ENCODE measurements at places on chromosomes 6 and 20.
A peak's percentile ranks its signal among the peaks of the same experiment; 100 is the strongest.

DNA sequence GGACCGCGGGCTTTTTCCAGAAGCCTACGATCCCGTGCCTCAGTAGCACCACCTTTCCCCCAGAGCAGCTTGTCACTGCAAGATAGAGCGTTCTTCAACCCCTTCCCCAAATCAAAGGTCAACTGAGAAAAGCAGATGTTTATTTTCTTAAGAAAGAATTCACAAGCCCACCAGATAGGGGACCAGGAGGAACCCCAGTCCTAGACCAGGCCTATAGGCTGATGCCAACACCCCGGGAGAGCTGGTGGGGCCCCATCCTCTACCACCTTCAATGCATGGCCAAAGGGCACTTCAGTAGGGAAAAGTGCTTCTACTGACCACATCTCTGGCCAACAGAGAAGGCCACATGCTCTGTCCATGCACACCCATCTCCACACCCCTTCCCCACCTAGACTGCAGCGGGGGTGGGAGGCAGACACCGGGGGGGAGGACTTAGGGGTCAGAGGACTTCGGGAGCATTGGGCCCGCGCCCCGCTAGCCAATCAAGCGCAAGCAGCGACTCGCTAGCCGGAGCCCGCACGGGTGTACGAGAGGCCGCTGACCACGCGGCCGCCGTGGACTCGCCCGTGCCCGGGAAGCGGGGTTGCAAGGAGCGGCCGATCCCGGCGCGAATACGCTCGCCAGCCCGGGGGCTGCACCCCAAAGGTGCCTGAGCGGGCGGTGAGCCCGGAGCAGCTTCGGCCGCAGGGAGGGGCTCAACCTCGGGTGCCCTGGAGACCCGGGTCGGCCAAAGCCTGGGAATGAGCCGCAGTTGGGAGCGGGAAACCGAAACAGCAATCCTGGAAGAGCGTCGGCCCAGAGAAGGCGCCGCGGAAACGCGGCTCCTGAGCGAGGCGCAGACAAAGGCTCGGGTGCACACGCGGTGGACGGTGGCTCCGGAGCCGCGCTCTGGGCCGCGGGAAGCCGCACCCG, 2.8 kb downstream of the PDE10A start:
- no peak for DNase-seq

DNA sequence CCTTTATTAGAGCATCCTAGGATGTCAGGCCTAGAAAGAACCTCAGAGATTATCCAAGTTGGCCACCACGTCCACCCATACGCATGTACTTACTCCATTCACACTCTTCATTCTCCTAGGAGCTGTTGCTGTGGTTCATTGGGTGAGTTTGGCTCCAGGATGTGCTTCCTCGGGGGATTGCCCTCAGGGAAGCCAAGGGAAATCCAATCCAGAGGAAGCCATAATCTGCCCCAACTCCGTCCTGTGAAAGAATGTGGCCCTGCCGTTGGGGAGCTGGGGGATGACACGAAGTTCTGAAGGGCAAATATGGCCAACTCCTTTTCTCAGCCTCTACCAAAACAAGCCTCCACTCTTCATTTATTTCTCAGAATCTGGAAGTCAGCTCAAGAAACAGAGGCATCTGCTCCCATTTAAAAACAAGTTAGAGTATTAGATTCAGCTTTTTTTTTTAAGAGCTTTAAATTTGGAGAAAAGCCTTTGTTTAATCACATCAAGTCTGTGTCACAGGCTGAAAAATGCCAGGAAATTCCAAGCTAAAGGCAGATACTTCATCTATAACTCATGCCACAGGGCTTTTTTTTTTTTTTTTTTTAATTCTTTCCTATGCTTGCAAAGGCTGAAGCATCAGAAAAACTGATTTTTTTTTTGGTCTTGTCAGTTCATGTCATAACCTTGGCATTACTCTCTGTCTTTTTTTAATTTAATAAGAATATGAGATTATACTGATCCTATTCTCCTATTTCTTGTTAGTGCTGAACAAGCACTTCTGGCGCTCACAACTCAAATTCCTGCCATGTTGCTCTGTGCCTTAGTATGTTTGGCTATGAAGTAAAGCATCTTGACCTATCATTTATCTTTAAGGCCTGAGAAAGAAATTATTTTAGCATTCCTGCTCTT, 480.9 kb upstream of the MARCKS start:
- no peak for DNase-seq

DNA sequence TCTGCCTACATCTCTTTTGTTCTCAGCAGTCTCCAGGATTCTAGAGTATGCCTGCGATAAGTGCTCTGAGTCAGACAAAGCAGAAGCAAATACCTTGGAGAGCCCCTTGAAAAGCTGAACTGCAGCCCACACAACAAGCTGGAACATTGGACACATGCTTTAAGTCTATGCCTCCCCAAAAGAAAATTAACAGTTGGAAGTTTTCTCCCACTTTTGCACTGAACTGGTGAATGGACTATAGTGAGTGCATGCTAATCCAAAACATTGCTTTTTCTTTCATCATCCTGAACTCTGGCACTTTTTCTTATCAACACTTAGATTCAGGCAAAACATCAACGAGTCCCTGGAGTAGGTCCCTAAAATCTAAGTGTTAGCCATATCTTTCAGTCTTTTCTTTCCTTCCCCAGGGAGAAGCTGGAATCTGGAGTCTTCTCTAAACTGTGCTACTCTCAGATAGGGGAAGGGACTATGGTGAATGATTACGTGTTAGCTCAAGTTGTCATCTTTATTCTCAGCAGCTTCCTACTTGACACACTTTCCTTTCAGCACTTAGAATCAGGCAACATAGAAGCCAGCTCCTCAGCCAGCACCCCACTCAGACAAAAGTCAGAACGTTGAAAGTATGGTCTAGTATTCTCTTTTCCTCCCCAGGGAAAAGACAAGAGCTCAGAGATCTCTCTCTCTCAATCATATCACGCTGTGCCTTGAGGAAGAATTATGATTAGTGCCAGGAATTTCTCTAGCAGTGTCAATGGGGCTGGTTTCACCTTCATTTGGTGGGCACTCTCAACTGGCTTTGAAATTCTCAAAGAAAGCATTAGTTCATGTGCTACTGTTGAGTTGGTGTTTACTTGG, 811.0 kb upstream of the GJE1 start:
- DNase-seq = no peak

GRCh38 chr6:36025932-36026327, 1.5 kb upstream of the SLC26A8 start:
- no peak for DNase-seq

GRCh38 chr20:36573798-36574365, 485 bp downstream of the TGIF2 start:
- peak; percentile 26 for DNase-seq

DNA sequence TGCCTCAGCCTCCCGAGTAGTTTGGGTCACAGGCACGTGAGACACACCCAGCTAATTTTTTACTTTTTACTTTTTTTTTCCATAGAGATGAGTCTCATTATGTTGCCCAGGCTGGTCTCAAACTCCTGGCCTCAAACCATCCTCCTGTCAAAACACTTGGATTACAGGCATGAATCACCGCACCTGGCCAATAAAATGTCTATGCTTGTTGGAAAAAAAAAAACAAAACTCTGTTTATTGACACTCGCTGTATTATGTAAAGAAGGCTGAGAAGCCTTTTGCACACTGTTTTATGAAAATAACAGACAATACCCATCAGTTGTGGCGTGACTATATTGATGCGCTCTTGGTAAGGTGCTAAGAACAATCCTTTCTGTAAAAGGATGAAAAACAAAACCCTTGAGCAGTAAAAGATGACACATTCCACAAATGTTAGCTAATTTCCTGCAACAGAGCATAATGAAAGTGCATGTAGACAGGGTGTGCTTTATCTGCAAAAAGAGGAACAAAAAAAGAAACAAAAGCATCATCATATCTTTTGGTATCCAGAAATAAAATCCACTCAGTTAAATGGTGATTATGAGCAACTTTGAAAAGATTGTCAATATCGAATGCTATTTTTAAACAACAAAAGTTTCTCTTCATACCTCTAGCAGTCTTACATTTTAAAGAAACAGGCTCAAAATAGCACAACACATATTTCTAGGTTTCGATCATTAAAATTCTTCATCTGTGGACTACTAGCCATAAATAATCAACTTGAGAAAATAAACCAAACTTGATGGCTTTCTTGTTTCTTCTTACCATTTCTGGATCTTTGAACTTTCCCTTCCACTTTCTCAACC, 108.3 kb upstream of the PHACTR1 start:
- DNase-seq = no peak

DNA sequence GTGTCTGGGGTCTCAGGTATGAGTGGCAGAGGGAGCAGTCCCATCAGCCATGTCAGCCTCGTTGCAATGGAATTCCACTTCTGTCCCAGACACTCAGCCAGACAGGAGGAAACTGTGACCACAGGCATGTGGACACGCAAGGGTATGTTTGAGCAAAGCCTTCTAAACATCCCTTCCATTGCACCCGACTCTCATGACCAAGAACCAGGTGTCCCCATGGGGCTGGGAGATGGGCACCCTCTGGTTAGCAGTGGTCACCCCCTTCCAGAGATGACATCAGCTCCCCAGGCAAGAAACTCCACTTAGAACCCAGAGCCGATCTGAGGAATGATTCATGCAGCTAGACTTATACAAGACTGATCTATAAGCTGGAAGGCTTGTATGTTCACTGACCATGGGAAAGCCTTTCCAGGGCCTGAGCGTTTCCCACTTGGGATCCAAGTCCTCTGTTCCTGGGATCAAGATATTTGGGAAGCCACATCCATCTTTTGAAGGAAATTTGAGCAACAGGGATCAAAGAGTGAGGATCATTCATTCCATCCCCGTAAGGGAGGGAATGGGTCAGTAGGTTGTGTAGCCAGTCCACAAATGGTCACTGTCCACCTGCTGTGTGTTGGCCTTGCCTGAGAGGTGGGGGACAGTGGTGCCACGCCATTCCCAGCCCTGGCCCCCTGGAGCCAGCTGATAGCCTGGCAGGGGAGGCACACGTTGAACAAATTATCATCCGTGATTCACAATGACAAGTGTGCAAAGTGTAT, 3.9 kb upstream of the MRGBP start:
- no peak for DNase-seq

DNA sequence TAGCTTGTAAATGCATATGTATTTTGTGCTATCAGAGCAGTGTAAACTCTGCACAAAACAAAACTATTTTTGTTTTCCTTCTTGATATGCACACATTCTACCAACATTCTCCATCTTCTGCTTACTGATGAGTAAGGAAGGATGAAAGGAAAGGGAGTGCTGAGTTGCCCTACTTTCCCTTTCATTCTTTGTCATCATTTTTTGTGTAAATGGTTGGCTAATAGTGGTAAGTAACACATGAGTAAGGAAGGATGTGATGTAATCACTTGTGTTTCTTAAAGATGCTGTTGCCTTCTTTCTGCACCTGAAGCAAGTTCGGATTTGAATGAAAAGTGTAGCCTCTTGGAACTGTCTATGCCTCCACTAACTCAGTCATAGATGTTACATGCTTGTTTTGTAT, 4.6 kb upstream of the REV3L start:
- no peak for DNase-seq

- DNase-seq = no peak
These were observed 120.5 kb upstream of the ENPP5 start for GRCh38 chr6:46291275-46291633.

DNA sequence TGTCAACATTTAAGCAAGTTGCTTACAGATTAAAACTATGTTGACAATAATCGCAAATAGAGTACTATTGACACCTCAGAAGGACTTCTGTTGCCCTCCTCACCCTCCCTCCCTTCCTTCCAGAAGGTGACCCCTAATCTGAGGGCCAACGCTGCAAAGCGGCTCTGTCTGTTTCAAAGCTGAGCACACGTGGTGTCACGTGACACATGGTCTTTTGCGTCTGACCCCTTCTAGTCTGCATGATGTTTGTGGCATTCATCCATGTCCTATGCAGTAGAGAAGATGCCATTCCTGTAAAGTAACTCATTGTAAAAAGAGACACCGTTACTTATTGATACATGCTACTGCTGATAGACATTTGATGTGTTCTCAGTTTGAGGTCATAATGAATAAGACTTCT, 182.3 kb downstream of the THBS2 start:
- no peak for DNase-seq

- no peak for DNase-seq
These were observed 37.2 kb downstream of the MGME1 start for GRCh38 chr20:18005990-18006364.

- no peak for DNase-seq
These were observed 88.9 kb downstream of the SOBP start for GRCh38 chr6:107578642-107579341.

DNA sequence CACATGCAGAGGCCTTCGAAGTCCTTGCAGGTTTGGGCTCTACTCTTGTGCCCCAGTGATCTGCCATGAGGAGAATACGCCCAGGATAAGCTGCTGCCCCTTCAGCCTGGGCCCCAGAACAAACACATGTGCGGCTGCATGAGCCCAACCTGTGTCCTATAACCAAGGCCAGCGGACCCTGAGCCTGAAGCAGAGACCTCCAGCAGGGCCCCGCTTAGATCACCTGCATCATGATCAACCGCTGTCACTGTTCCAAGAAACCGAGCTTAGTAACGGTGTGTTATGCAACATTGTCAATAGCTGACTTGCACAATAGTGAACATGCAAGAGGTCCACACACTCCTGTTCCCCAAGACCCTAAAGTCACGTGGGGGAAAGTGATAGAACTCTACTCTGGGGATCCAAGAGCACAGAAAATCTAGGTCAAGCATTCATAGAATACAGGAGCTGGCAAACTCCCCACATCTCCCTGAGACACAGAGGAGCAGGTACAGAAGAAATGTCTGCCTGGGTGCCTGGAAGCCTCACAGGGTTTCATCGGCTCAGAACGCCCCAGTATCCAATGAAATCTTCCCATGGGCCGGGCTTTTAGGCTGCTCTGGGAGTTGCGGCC, 136.2 kb downstream of the BMP7 start:
- DNase-seq = no peak

GRCh38 chr20:62433658-62434497, 6.5 kb upstream of the RBBP8NL start:
- no peak for DNase-seq

DNA sequence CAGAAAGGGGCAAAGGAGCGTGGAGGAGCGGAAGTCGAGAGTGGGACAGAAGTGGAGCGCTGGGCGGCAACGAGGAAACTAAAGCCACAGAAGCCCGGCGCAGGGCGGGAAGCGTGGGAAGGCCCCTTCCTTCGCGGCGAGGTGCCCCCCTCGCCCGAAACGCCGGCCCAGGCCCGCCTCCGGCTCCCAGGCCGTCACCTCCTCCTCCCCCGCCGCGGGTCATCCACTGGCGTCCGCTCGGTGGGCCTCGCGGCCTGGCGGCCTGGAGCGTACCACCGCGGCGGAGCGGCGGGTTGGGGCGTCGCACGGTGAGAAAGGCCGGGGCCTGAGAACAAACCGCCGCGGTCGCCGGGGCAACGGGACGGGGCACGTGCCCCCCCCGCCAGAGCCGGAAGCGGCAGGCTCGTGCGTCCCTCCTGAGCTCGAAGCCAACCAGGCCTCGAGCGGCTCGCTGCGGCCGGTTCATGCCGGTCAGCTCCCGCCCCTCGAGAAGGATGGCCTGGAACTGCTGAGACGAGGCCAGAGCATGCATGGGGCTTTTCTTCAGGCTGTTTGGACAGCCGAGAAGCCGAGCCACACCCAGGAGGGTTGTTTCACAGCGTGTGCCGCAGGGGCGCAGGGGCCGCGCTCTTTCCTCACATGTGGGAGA, at the start of gene TCP11:
TCP11 (minus strand) TSS at position 333 of the 649 bp plus-strand sequence. CDS start 469 bp downstream, outside the sequence.
- DNase-seq = no peak

DNA sequence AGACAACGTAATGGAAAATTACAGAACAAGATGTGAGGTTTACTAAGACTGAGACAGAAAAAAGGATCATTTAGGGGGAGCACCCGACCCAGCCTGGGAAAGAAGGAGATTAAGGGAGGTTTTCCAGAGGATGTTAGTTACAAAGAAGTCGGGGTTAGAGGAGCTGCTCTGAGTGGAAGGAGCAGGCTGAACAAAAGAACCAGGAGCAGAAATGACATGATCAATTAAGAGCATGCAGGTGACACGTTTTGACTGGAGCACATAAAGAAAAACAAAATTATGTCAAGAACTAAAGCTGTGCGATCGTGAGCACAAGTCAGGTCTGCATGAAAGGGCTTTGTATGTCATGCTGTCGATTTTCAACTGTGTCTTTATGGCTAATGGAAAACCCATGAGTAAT, 417.3 kb upstream of the MARCKS start:
- no peak for DNase-seq
